ENCODE measurements at places on chromosomes 1 and 21. TPM values are rescaled to one million over a fixed set of nuclear protein-coding genes. Genes with fewer than 3 reads are reported as not detected.

DNA sequence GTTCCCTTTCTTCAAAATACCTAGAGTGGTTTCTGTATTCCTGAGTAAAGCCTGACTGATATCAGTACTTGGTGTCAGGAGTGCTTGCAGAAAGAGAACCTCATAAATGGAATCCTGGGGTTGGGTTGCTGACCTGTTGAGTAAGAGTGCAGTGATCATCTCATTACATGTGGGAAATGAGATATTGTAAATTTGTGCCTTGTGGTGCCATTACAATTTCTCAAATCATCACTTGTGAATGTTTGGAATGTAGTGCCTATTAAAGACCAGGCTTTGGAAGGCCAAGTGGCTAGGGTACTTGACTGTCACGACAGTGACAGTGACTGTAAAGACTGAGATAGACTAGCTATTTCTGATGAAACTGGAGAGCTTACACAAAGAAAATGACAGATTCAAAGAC is 176.7 kb upstream of the CTTNBP2NL start:
- no peak for DNase-seq

- DNase-seq, result peak; percentile 52
Measured at GRCh38 chr1:246450611-246451251, 56.3 kb downstream of the SMYD3 start.

DNA sequence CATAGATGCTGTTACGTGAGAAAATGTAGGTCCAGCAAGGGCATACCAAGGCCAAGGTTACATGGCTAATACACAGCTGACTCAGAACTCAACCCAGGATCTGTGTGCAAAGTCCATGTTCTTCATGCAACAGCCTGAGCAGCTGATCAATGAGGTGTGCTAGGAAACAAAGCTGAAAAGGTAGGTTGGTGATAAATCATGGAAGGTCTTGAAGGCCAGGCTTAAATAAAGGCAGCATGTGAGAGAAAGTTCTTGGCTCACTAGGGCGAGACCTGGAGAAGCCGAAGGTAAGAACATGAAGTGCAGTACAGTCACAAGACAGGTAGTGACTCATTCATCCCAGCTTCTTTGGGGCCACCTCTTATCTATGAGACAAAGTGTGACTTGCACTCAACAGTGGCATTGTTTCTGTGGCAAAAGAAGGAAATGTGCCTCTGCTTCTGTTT is 33.4 kb downstream of the TLR5 start:
- DNase-seq, result no peak

- peak; percentile 48 for DNase-seq
Measured at GRCh38 chr1:89698624-89699023, 65.7 kb downstream of the LRRC8C start.

- DNase-seq, result no peak
Measured at GRCh38 chr1:243415663-243416408, 160.0 kb downstream of the SDCCAG8 start.

DNA sequence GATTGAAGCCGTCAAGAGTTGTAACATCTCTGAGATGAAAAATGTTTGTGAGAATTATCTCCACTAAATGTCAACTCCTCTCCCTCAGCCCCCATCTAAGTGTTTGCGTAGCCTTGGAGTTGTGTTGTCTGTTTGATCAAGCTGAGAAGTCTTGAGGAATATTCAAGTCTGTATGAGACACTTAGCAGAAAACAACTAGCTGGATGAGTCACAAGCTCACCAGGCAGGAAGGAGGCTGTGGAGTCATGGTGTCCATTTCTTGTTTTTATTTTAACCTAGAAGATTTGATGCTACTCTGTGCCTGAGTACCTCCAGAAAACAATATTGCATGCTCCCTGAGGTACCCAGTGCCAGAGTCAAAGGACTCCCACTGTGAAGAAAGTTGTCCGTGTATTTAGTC is 211.6 kb upstream of the PLXNA2 start:
- DNase-seq, result peak; percentile 70

GRCh38 chr21:30707409-30707808 is 11.2 kb downstream of the KRTAP21-3 start:
- no peak for DNase-seq

DNA sequence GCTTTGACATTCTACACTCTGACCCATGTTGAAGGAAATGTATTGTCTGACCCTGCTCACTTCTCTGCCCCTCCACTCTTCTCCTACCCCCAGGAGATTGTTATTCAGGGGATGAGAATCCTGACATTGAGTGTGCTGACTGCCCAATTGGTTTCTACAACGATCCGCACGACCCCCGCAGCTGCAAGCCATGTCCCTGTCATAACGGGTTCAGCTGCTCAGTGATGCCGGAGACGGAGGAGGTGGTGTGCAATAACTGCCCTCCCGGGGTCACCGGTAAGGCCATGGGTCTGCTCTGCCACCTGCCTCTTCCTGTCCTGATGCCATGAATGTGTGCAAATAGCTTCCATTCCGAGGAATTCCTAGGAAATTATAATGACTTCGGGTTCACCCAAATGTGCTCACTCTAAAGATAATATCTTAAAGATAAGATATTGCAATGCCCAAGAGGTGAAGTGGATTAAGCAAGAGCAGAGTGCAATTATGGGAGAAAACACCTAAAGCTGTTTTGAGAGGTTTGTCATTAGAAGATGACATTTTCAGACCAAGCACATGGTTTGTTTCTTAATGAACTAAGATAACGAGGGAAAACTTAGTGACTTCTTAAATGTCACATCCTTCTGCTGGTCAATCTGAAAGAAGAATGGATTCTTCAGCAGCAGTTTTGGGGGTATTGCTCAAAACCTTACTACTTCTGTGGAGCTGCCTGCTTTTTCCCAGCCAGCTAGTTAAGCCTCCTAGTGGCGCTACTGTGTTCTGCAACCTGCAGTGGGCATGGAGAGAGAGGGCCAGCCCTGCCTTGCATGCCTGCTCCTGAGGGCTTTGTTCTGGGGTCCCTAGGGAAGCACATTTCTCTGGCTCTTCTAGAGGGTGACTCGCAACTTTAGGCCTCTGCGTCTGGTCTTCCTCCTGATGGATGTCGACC is 41.6 kb downstream of the LAMC2 start:
- DNase-seq, result peak; percentile 48

- peak; percentile 81 for DNase-seq
Measured at GRCh38 chr1:232038706-232039677, 412.4 kb downstream of the DISC1 start.

DNA sequence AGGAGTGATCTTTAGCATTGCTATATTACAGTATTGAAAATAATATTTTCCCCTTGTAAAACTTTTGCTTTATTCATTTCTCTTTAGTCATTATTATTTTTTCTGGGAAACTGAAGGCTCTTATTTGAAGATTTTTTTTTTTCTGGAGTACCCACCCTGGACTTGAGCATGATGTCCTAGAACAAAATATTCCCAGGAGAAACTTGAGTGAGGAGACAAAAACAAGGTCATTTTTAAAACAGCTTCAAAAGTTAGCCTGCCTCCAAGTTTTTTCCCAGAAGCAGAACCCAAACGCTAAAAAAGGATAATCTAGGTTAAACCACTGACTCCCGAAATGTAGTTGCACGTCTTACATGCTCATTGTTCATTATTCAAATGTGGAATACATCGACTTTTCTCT is 160.2 kb upstream of the KCTD3 start:
- no peak for DNase-seq

DNA sequence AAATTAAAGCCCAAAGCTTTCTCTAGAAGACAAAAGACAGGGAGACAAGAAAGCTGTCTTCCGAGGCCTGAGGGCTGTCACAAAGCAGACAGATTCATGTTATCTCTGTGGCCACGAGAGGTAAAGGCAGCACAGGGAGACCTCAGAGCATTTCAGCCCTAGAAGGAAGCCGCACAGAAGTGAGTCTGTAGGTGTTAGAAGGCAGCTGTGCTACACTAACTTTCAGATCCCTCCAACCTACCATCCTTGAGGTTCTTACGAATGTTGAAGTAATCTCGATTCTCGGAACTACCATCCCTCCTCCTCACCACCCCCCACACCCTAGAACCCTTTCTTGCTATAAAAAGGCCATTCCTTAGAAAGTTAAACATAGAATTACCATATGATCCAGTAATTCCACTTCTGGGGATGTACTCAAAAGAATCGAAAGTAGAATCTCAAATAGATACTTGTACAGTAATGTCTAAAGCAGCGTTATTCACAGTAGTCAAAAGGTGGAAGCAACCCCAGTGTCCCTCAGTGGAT is 21.5 kb upstream of the LYST start:
- no peak for DNase-seq

- DNase-seq, result peak; percentile 82
Measured at GRCh38 chr1:15678578-15678977, 5.5 kb upstream of the PLEKHM2 start.

GRCh38 chr21:20789729-20790500 is 208.3 kb upstream of the NCAM2 start:
- no peak for DNase-seq

GRCh38 chr1:232909752-232910151 is 40.7 kb upstream of the NTPCR start:
- no peak for DNase-seq

GRCh38 chr1:1206376-1206965 is at the start of gene TNFRSF18:
Gene TNFRSF18 (minus strand): TSS chr1:1206592. CDS start chr1:1206571, 21 bp downstream.
- peak; percentile 79 for DNase-seq

GRCh38 chr1:230102472-230102871 is 35.4 kb downstream of the GALNT2 start:
- DNase-seq, result no peak

- DNase-seq, result no peak
Measured at GRCh38 chr1:78168306-78168705, 122.5 kb downstream of the GIPC2 start.

DNA sequence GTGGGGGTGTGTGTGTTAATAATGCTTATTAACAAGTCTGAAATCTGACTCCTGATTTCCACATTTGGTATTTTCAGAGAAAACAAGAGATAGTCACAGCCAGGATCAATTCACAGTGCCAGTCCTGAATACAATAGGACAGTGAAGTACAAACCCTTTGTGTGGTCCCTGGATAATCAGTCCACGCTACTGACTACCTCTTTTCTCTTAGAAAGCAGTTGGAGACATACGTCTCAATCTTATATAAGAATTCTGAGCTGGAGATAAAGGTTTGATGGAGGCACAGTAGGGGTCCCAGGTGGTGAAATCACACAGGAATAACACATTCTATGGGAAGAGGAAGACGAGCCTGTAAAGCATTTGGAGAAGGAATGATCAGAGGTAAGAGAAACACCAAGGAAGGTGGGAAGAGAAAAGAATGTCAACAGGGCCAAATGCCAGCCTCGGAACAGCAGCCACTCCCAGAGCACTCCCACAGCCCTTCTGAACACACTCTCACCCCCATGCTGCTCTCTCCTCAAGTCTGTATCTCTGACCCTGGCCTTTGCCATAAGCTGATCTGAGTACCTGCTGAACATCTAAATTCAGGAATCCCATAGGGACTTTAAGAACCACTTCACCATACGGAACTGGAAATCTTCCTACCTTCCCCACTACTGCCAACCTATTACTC is 48.6 kb downstream of the TRAF5 start:
- no peak for DNase-seq

DNA sequence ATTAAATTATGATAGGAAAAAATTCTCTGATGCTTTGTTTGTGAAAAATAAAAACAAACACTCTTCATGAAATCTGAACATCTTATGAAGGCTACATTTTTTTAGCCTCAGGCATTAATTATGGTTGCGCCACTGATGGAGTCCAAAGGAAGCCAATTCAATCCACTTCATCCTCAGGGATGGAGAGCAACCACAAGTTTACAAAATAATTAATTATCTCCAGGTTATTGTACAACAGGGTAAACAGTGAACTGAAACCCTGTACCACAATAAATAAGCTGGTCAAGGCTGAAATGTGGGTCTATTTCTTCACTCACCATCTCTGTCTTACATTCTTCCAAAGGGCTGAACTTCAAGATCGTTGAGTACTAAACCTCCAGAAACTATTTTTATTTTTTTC is 49.2 kb downstream of the MRPL39 start:
- no peak for DNase-seq

GRCh38 chr1:235207209-235207565 is 46.1 kb upstream of the RBM34 start:
- DNase-seq, result no peak

DNA sequence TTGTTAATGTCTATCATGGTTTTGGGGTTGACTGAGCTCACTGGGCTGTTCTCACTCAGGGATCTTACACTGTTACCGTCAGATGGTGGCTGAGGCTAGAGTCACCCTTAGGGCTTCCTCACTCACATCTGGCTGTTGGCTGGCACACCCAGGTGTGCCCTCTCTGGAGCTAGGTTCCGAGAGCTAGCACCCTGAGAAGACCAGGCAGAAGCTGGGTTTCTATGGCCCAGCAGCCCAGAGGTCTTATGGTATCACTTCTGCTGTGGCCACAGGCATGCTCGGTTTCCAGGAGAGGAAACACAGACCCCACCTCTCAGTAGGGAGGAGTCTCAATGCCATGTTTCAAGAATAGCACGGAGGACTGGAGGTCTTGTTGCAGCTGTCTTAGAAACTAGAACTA is 20.7 kb upstream of the KIF1B start:
- no peak for DNase-seq

DNA sequence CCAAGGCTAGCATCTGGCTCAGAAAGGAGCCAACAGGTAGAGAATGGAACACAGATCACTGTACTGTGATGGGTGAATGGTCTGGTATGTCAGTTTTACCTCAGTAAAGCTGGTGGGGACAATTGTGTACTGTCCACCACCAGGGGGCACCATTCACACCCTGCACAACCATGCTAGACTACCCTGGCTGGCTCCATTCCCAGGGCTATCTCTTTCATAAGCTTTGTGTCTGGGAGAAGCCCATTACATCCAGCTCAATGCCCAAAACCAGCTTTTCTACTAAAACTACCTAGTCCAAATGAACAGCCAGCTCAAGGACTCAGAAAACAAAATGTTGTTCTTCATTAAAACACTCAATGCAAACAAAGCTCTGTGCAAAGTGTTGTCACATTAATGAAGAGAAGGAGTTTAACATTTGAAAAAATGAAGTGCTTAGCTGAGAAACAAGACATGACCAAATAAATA is 62.0 kb upstream of the RASAL2 start:
- DNase-seq, result peak; percentile 87

- DNase-seq, result peak; percentile 85
Measured at GRCh38 chr1:175158170-175158591, 34.4 kb downstream of the KIAA0040 start.

GRCh38 chr1:216626394-216627067 is 96.7 kb downstream of the ESRRG start:
- peak; percentile 27 for DNase-seq

TP73 gene
- total RNA-seq, result 2.6 TPM

EDN2 gene
- total RNA-seq, result not detected

CFAP107 gene
- total RNA-seq, result not detected

OR2L5 gene
- total RNA-seq, result 0.07 TPM

RUNX1 gene
- total RNA-seq, result 77.8 TPM

ARMH1 gene
- total RNA-seq, result not detected

TRPM2 gene
- 50.0 TPM for total RNA-seq

ROR1 gene
- total RNA-seq, result 22.6 TPM

KNCN gene
- not detected for total RNA-seq

DARS2 gene
- 77.3 TPM for total RNA-seq

NBPF10 gene
- total RNA-seq, result 1.4 TPM

KRTAP10-6 gene
- not detected for total RNA-seq

SYT11 gene
- 0.44 TPM for total RNA-seq

UBE2U gene
- not detected for total RNA-seq

PTPN14 gene
- 12.6 TPM for total RNA-seq

CHI3L2 gene
- 0.55 TPM for total RNA-seq
